Choroid plexus epithelial cell (primary cell): ENCODE measurements at places on chromosomes 4 and X.

DNA sequence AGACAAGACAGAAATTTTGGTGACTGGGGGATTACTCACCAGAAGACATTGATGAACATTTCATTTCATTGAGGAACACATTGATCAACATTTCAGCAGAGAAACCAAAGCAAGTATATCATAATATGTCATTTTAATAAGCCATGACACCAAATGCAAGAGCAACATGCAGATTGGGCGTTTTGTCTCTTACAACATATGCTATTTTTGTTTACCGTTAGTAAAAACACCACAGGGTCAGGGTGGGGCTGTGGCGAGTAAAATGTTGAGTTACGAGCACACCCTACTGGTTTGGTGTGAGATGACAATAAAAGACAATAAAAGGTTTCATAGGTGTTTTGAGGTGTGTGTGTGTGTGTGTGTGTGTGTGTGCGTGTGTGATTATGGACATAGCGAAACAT, 294.5 kb downstream of the PDGFC start:
- peak; percentile 71 for DNase-seq

- peak; percentile 99 for DNase-seq
Measured at GRCh38 chr4:128241425-128241913, 46.1 kb downstream of the PGRMC2 start.

- no peak for DNase-seq
Measured at GRCh38 chr4:15007201-15007600, 4.9 kb downstream of the CPEB2 start.

- DNase-seq = peak; percentile 23
Measured at GRCh38 chrX:21837056-21837455, 2.4 kb upstream of the MBTPS2 start.
